ENCODE measurements at places on chromosomes 13 and 19.

GRCh38 chr19:16739546-16739945, 19.9 kb downstream of the NWD1 start:
- DNase-seq, result no peak

DNA sequence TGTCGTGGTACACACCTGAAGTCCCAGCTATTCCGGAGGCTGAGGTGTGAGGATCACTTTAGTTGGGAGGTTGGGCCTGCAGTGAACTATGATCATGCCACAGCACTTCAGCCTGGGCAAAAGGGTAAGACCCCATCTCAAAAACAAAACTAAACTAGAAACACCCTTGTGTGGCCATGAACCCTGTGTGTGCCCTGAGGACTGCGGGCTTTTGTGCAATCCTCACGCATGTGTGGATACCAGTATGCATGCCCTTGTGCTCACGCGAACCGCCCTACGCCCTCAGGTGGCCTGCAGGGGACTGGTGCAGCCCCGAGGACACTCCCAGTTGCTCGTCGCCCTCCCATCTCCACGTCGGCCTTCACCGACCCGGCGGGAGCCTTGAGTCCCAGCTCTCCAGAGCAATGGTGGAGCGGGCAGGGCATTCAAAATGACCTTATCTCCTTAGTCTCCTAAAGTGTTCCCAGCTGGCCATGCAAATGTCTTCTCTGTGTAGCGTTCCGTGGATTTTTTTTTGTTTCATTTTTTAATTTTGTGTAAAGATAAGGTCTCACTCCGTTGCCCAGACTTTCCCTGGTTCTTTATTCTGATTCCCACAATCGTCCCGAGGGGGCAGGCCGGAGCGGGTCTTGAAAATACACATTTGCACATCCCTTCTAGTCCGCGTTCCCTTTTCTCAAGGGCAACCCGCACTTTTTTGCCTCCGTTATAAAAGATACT, 868 bp upstream of the EGLN2 start:
- DNase-seq, result peak; percentile 64

DNA sequence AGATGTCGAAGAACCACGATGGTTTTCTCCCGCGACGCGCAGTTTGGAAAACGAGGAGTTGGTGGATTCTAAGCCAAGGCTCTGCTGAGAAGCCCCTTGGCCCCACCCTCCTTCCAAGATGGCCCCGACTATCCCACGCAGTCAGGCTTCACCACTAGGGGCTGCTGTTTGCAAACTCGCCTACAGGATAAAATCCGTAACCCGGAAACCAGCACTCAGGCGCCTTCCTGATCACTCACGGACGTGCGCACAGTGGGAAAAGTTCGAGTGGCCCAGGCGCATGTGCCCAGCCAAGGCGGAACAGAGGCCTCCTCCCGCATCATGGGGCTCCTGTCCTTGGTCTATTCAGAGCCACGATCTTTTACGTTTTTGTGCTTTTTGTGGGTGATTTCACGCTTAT, 19.2 kb upstream of the UQCR11 start:
- peak; percentile 52 for DNase-seq

- DNase-seq, result no peak
Observed at GRCh38 chr19:51891193-51891747, 3.5 kb upstream of the ZNF577 start.

DNA sequence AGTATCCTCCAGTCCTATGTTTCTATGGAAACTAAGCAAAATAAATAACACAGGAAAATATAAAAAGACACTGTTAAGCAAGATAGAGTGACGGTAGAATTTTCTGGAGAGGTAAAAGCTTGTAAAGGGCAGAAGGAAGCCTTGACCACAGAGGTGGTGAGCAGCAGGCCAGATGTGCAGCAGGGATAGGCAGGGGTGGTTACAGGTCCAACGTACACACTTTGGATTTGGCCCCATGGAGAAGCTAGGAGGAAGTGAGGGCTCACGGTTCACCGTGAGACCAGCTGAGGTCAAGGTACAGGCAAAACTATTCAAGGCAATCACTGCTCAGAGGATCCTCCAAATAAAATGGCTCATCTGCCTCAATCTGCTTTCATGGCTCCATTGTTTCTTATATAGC, 242.8 kb downstream of the B3GLCT start:
- DNase-seq, result no peak

DNA sequence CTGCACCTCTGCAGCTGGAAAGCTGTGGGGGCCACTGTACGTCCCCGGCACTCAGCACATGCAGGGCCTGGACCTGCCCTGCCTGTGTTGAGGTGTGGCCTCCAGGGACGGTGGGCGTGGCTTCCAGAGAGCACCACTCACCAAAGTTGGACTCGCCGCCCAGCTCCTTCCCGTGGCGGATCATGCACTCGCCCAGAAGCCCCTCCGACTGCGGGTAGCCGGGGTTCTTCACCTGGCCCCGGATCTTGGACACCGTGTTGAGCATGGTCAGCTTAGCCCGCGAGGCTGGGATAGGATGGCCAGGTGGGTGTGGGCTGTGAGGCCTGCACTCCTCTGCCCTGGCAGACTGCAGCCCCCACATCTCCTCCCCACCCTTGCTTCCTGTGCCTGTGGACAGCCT, 22.0 kb downstream of the MPND start:
- no peak for DNase-seq

- DNase-seq, result no peak
Observed at GRCh38 chr19:48623556-48624066, 4.3 kb downstream of the SPHK2 start.

GRCh38 chr13:114105521-114106225, 26.8 kb downstream of the RASA3 start:
- DNase-seq, result no peak

GRCh38 chr19:44341794-44342193, 14.7 kb downstream of the ZNF112 start:
- DNase-seq, result no peak
